Renal pelvis (tissue), 12 donors: ENCODE measurements at places on chromosomes 5 and 9.

DNA sequence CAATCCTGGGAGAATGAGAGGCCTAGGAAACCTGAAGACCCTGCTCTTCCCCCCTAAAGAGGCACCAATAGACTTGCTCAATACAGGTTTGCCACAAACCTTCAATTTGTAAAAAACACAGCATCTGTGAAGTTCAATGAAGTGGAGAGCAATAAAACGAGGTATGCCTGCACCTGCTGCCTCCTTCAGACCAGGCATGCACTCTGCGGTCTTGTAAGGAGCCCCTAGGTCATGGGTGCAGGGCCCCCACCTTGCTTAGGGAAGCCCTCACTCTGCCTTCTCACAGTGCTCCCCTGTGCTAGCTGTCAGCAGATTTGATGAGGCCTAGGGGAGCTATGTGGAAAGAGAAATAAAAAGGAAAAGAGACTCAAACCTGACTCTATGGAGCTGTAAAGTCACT is 72.1 kb upstream of the GALNT10 start:
- no peak for DNase-seq

GRCh38 chr5:93584596-93585040 is 1.6 kb downstream of the NR2F1 start:
- no peak for DNase-seq

GRCh38 chr9:68933434-68934328 is 80.2 kb downstream of the PRKACG start:
- DNase-seq = peak; percentile 52

DNA sequence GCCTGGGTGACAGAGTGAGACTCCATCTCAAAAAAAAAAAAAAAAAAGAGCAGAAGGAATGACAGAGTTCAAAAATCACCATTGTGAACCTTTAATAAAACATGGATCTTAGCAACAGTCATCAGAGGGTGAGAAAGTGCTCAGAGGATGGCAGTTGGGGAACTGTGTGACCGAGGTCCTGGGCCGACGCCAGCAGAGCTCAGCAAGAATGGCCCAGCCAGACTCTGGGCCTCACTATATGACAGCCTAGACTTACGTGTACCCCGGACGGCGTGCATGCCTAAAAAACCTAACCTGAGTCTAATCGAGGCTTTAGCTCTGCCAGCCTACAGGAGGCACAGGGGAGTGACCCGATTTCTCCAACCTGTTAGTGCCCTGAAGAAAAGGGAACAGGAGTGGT is 64.3 kb downstream of the MVB12B start:
- DNase-seq = no peak

GRCh38 chr5:140627972-140628371 is 5.0 kb downstream of the CD14 start:
- DNase-seq = no peak

GRCh38 chr9:123678878-123679329 is 251.0 kb downstream of the DENND1A start:
- no peak for DNase-seq

GRCh38 chr9:90022474-90022873 is 417.7 kb downstream of the GADD45G start:
- no peak for DNase-seq
